Activated CD4-positive, alpha-beta memory T cell treated with anti-CD3 and anti-CD28 coated beads for 36 hours (primary cell): ENCODE measurements at places on chromosomes 2 and 18. TPM values are rescaled to one million over a fixed set of nuclear protein-coding genes. Genes with fewer than 3 reads are reported as not detected.

- DNase-seq, result no peak
These were observed 378.8 kb downstream of the SLC4A3 start for GRCh38 chr2:220006152-220006621.

ASPRV1 gene
- 0.71 TPM for total RNA-seq

ADD2 gene
- total RNA-seq, result 6.0 TPM

GRCh38 chr2:220478305-220479058 lies 851.1 kb downstream of the SLC4A3 start:
- no peak for DNase-seq

ALPG gene
- not detected for total RNA-seq
